ENCODE measurements at places on chromosomes 2 and 18. TPM values are rescaled to one million over a fixed set of nuclear protein-coding genes. Genes with fewer than 3 reads are reported as not detected.

The LOXHD1 gene
- total RNA-seq = 0.59 TPM

DNA sequence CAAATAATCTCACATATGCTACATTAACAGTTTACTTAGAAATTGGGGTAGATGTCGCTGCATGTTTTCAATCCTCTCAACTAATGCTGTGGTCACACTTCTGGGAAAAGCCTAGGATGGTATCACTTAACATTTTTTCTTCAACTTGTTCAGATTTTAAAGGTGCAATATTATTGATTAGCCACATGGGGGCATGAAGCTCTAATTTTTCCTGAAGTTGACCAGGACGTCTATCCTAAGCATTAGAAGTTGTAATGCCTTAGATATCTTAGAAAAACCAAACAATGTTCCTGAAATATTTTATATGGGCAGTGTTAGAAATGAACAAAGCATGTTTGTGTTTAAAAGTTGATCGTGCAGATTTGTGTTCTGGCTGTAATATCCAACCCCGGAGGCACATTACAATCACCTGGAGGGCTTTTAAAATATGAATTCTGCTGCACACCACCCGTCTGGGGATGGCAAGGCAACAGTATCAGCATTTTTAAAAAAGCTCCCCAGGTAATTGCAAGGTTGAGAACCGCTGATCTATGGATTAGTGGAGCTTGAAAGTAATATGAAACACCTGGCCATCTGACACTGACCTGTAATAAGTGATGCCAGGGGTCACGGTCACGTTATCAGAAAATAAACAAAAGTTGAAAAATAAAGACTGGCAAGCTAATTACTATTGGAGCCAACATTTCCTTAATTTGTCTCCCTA, 100.5 kb upstream of the LMAN1 start:
- H3K4me3 ChIP-seq = no peak overlapping the region
- H3K36me3 ChIP-seq = no peaks in the 10 kb centered on the region
- no peak for DNase-seq
- H3K27ac ChIP-seq = no peak overlapping the region
- H3K27me3 ChIP-seq = no peaks in the 10 kb centered on the region

DNA sequence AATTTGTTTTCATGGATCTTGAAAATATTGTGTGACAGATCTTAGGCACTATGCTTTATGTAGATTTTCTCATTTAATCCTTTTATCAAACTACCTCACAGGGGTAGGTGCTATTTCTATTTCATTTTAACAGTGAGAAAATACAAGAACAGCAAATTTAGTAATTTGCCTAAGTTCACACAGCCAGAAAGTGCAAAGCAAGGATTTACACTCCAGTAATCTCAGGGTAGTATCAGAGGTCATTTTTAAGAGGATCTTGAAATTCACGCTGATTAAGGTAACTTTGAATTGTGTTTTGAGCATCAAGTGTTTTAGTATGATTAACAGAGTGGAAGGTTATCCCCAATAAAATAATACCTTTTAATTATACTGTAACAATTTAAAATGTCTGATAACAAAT, 10.1 kb upstream of the KCNJ3 start:
- H3K27me3 ChIP-seq = no peaks in the 10 kb centered on the region
- no peaks in the 10 kb centered on the region for H3K36me3 ChIP-seq
- no peak overlapping the region for H3K27ac ChIP-seq
- no peaks in the 10 kb centered on the region for H3K4me1 ChIP-seq
- no peak for DNase-seq

The CFAP221 gene
- not detected for total RNA-seq

GRCh38 chr2:184875212-184875611, 276.9 kb downstream of the ZNF804A start:
- no peak for DNase-seq
- no peaks in the 10 kb centered on the region for H3K27me3 ChIP-seq
- no peaks in the 10 kb centered on the region for H3K36me3 ChIP-seq
- H3K4me1 ChIP-seq = no peaks in the 10 kb centered on the region
- no peak overlapping the region for H3K27ac ChIP-seq
- H3K4me3 ChIP-seq = no peak overlapping the region

DNA sequence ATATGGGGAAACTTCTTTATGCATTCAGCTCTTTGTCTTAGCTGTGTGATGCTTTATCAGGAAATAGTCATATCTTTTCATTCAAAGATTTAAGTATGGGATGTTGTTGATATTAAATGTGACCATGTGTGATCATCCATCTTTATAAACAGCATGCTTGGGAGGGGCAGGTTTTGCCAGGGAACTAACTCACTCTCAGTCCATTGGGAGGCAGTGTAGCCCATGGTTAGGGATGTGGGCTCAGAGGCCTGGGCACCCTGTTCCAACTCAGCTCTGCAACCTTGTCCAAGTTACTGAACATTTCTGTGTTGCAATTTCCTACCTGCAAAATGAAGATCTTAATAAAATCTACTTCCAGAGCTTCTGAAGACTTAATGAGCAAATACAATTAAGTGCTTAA, 92.0 kb upstream of the BCL2L11 start:
- H3K4me3 ChIP-seq = no peak overlapping the region
- H3K36me3 ChIP-seq = no peaks in the 10 kb centered on the region
- H3K27ac ChIP-seq = no peak overlapping the region
- H3K4me1 ChIP-seq = no peaks in the 10 kb centered on the region
- no peaks in the 10 kb centered on the region for H3K27me3 ChIP-seq
- no peak for DNase-seq

DNA sequence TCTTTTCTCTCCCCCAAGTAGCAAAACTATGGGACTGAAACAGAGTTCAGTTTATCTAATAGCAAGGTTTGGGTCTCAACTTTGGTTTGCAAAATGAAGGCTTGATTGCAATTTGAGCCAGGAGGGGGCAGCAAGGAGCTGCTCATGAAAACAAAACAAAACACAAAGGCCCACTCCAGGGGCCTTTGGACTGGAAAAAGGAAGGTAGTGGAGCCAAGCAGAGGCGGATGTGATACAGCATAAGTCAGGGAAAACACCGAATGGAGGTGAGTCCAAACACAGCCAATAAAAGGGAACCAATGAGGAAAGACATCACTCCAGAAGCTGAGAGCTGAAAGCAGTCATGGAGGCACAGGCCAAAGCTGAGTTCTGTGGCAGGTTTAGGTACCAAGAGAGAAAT, 799.7 kb upstream of the ACVR2A start:
- no peak overlapping the region for H3K27ac ChIP-seq
- no peaks in the 10 kb centered on the region for H3K4me1 ChIP-seq
- no peak overlapping the region for H3K4me3 ChIP-seq
- no peak for DNase-seq
- no peaks in the 10 kb centered on the region for H3K27me3 ChIP-seq
- H3K36me3 ChIP-seq = no peaks in the 10 kb centered on the region

DNA sequence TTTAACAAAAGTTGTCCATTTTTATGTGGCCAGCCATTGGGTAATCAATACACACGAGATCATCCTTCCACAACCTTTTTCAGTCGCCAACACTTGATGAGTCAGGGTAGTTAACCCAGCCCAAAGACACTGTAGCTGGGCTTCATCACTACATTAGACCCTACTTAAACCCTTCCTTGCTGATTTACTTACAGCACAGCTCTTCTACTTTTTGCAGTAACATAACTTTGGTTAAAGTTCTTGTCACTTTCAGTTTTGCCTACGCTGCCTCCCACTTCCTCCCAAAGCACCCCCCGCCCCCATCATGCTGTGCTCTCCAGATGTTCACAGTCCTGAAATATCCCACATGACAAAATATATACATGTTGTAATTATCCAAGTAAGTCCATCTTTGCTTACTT, 103.6 kb downstream of the CDK15 start:
- H3K4me1 ChIP-seq = no peaks in the 10 kb centered on the region
- no peaks in the 10 kb centered on the region for H3K36me3 ChIP-seq
- no peak overlapping the region for H3K27ac ChIP-seq
- DNase-seq = no peak
- H3K27me3 ChIP-seq = no peaks in the 10 kb centered on the region
- H3K4me3 ChIP-seq = no peak overlapping the region

All from breast epithelium (tissue), 4 donors.